Germinal center (tissue), 1 donor: ENCODE measurements at places on chromosomes 12 and 14.

DNA sequence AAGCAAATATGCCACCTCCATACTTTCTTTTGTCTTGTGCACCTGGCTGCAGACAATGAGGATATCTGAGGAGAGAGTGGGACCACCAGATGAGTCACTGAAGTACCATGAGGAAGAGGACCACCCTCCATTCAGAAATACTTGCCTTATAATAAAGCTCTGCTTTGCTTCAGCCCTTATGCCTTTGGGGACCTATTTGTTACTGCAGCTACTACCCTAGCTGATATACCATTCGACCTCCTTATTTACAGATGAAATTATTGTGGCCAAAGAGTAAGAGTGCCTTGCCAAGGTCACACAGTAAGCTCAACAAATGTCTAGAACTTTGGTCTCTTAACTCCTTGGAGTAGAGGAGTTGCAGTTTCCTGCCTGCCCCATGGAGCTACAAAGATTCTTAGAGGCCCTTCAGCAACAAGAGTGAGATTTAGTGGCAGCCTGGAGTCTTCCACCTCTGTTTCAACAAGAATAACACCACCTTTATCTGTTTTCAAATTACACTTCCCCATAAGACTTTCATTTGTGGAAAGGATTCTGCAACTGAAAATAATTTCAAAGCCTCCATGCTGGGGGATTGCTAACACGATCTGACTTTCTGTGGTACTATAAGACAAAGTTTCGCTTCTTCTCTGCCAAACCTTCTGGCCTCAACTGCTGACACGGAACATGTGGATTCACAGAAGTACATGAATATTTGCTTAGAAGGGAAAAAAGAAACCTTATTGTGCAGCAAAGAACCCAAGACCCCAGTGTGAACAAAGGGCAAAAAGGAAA lies 3.6 kb downstream of the CMKLR1 start:
- DNase-seq: no peak

DNA sequence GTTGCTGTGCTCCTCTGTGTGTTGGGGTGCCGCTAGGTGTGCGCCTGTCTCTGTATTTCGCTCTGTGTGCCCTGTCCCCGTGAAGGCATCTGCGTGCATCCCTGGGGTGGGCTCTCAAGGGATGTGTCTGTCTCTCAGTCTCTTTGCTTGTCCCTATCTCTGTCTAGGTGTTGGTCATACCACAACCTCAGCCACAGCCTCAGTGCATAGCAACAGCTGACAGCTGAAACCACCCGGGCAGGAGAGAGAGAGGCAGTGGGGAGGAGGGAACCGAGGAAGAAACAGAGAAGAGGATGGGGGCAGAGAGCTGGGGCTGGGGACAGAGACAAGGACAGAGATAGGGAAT lies 953 bp upstream of the NXPH4 start:
- peak; percentile 51 for DNase-seq

DNA sequence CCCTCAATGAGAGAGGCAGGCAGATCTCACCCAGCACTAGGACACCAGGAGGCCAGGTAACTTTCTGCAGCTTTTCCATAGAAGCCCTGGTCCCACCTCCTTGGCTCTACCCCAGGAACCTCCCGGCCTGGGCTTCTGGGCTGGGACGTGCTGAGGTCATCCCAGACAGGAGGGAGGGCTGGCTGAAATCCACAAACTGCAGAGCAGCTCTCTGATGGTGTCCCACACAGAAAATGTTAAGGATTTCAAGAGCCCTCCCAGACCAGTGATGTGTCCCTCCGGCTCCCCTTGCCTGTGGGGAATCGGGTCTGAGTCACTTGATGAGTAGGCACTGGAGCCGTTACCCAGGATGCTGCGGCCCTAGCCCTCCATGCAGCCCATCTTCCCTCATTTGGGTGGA lies 124.1 kb downstream of the ESRRB start:
- no peak for DNase-seq

GRCh38 chr14:95758331-95758730 lies 44.4 kb upstream of the TCL1A start:
- no peak for DNase-seq

GRCh38 chr14:59439256-59439965 lies 25.8 kb downstream of the GPR135 start:
- DNase-seq: no peak

GRCh38 chr12:119354172-119354571 lies 19.6 kb downstream of the CCDC60 start:
- DNase-seq: no peak

DNA sequence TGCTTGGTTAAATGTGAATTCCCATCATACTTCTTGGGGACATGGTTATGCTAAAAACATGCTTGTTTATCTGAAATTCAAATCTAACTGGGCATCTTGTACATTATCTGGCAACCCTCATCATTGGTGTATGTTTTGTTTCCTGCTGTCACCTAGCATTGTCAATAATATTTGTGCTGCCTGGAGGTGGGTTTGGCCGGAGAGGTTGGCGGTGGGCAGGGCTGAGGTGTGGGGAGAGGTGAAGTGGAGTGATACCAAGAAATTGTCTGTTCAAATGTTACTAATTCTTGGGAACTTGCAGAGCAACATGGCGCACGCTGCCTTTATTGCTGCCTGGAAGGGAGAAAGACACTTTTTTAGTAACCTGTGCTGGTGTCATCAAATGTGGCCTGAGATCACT lies 280.5 kb downstream of the VRK1 start:
- DNase-seq: no peak

DNA sequence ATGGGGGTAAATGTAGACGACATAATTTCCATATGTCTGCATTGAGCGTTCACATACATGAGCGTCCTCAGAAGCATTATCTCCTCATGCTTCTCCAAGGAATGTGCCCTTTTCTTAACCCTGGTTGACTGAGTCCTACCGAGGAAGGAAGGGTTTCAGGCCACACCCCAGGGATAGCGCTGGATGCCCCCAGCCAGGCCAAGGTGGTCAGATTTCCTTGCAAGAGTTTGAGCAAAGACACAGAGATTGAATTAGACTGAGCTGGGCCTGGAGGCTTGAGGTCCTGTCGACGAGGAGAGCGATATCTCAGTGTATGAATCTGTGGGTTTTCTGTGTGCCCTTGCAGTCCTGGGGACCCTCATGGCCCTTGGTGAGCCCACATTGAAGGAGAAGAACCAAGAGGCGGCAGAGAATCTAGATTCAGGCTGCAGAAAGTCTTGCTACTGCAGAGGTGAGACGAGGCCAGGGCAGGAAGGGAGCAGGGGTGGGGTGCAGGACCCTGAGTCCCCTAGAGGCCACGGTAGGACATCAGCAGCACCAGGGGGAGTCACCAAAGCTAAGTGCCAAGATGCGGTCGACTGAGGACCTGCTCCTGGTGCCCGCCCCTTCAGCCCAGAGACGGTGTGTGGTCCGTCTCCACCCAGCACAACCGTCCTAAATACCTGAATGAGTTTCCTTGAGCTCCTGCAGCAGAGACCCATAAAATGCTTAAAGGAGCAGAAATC lies 94.7 kb upstream of the DIO3 start:
- no peak for DNase-seq

DNA sequence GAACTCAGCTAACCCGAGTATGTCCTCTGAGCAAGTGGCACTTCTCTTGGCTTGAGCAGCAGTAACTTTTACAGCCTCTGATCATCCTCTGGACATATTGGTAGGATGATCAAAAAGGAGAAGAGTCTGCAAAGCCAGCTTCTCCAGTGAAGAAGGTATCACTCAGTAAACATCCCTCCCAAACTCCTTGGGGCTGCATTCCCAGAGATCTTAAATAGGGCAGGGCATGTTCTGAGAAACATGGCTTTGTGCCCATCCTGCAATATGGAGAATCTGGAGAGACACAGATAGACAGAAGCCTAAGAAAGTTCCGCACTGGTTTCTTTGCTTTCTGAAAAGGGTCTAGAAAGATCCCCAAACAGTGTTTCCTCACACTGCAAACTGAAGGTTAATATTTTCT lies 65.4 kb downstream of the RBM19 start:
- DNase-seq: no peak

DNA sequence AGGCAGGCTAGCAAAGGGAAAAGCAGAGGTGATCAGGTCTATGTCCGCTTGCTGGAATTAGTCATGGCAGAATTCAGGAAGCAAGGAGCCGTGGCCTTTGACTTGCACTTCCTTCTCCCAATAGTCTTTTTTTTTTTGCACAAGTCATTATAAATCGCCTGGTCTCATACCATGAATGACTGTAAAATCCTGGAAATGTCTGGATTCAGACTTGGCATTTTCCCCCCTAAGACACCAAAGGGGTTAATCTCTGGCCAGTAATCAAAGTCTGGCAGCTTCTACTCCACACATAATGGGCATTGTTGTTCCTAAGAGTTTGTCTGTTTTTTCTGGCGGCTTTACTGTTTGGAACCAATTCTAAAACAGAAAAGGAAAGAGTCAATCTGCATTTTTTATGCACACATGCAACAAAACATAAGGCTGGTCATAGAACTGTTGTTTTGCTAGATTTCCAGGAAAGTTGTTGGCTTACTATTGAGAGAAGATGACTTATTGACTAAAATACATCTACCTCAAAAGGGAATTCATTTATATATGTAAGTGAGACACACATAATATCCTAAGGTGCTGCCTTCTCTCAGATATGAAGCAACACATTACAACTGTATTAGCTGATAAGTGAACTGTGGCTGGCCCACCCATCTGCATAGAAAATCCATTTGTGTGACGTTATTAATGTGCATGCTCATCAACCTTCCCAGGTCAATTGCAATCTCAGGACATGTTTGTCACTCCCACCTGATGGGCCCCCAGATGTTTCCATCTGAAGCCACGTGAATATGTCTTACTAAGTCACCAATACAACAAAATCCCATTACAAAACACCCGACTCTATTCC lies 157.3 kb downstream of the BTG1 start:
- no peak for DNase-seq

GRCh38 chr12:81347404-81347803 lies 269.5 kb downstream of the ACSS3 start:
- no peak for DNase-seq

DNA sequence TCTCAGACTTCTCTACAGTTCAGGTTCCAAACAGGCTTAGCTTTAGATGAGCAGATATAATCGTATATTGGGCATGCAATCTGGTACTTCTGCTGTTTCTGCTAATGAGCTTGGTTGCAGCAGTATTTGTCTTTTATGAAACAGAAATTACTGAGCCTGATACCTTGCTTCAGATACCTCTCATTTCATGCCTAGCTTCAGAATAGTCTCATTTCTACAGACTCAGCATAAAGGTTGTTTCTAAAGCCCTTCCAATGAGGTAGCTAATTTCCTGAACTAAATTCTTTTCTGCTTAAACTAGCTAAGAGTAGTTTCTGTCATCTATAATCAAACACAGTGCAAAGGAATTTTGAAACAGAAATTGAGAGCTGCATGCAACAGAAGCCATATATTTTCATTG lies 275.0 kb upstream of the KITLG start:
- DNase-seq: no peak

DNA sequence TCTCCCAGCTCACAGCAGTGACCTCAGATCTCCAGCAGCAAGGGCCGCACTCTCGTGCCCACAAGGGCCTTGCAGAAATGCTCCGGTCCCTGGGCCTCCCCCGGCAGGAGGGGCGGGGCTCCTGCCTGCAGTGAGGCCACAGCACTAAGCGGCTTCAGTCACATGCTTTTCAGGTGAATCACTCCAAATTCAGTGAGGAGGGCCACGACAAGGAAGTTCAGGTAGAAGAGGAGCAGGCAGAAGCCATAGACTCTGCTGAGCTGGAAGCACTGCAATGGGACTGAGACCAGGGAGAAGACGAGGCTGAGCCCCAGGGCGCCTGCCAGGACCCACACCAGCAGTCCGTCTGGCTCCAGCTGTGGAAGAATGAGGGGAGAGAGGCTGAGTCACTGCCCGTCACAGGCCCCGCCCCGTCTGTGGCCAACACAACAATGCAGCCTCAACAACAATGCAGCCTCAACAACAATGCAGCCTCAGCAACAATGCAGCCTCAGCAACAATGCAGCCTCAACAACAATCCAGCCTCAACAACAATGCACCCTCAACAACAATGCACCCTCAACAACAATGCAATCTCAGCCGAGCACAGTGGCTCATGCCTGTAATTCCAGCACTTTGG lies 35.2 kb downstream of the SLC8B1 start:
- no peak for DNase-seq

GRCh38 chr14:42869681-42870080 lies 1263.0 kb downstream of the LRFN5 start:
- no peak for DNase-seq

DNA sequence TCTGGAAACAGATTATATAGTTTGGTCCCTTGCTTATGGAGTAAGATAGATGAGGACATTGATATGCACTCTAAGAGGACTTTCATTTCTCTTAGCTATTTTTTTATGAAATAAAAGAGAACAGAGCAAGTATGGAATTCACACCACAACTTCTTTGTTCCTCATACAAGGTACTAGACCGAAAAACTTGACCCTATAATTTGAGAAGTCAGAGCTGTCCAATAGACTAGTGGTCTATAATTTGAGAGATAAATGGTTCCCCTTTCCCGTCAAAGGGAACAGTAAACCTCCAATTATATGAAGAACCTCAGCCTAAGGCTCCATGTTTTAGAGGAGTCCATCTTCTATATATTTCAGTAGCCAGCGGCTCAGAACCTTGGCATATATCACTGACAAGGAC lies 58.5 kb upstream of the HIF1A start:
- no peak for DNase-seq

DNA sequence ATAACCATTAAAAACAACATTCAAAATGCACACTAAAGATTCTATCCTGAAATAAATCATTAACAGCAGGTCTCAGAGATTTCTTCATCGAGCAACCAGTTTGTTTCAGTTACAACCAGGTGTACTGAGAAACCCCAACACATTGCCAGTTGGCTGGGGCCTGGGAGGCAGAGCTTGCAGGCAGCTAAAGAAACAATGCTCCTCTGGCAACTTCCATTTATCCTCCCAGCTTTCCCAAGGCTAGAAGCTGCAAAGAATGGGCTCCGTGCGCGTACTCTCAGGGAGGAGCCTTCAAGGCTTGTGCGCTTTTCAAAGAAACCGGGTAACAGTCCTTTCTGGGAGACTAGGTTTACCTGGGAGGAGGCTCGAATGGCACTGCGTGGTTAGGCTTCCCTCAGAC lies 181.6 kb downstream of the MSRB3 start:
- DNase-seq: no peak

- DNase-seq: peak; percentile 50
These were observed 68.8 kb upstream of the SLC8A3 start for GRCh38 chr14:70257526-70257925.

DNA sequence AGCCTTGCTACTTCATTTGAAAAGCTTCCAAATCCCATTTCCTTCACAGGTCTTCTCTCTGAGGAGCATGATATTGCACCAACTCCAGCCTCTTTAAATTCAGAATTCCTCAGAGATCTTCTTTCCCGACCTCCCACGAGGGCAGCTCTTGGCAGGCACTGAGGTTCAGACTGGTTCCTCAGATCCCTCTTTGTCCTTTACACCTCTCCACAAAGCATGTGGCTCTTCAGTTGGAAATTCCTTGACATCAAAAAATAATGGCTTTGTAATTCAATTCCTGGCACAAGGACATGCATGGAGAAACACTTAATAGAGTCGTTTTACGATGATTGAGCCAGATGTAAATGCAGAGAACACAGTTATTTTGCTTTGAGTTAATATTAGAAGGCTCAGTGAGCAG lies 63.2 kb upstream of the TMX1 start:
- DNase-seq: no peak
